Activated T-helper 17 cell treated with anti-CD3 and anti-CD28 coated beads, Interleukin-2, amount 50 U/mL, for 72 hours (primary cell): ENCODE measurements at places on chromosomes 4 and X.
A peak's percentile ranks its signal among the peaks of the same experiment; 100 is the strongest.

GRCh38 chr4:140136509-140136908 is 17.5 kb downstream of the MAML3 start:
- peaks cover 11% of the 10 kb centered on the region for H3K4me1 ChIP-seq
- no peak for ATAC-seq
- no peaks in the 10 kb centered on the region for H3K36me3 ChIP-seq
- peaks cover 8% of the 10 kb centered on the region for H3K27me3 ChIP-seq

DNA sequence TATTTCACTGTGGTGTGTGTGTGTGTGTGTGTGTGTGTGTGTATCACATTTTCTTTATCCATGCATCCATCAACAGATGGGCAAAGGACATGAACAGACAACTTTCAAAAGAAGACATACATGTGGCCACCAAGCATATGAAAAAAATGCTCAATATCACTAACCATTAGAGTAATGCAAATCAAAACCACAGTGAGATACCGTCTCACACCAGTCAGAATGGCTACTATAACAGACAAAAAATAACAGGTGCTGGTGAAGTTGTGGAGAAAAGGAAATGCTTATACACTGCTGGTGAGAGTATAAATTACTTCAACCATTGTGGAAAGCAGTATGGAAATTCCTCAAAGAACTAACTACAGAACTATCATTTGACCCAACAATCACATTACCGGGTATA is 83.4 kb downstream of the PALLD start:
- H3K27me3 ChIP-seq = peaks cover 9% of the 10 kb centered on the region
- no peaks in the 10 kb centered on the region for H3K36me3 ChIP-seq
- ATAC-seq = no peak
- H3K4me3 ChIP-seq = no peak overlapping the region
- H3K27ac ChIP-seq = no peak overlapping the region
- no peaks in the 10 kb centered on the region for H3K4me1 ChIP-seq

DNA sequence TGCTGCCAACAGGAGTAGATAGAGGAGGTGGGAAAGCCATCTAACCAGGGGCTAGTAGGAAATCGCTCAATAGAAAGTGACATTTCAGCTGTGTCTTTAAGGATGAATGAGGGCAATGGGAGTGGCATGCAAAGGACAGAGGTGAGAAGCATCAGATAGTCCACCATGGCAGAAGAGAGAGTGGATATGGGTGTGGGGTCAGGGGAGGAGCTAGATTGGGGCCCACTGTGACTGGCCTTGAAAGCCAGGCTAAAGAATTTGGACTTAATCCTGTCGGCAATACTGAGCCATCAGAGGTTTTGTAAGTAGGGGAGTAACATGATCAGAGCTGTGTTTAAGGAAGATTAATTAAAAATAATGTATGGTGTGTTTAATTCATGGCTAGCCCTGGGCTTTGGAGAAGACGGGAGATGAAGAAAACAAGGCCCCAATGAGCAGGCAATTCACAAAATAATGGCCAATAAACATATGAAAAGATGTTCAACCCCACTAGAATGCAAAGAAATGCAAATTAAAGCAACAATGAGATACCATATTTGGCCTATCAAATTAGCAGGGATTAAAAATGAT is 98.1 kb upstream of the PJA1 start:
- H3K27me3 ChIP-seq = peaks cover 9% of the 10 kb centered on the region
- H3K4me1 ChIP-seq = no peaks in the 10 kb centered on the region
- no peak overlapping the region for H3K4me3 ChIP-seq
- no peak for ATAC-seq
- H3K27ac ChIP-seq = no peak overlapping the region

DNA sequence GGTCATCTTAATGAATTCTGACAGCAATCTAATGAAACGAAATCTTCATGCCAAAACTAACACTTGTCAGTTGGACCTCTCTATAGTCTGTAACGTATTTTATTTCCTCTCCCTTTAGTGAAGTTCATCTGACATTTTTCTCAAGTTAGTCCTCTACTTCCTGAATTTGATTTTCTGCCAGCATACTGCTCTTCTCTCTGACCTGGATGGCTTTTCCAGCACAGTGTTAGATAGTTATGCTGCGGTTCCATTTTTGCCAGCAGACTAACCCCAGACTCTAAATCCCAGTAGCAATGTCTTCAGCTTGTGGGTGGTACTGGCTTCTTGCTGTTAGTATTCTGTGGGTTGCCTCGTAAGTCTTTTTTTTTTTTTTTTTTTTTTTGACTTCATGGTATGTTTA is 146.7 kb upstream of the VEGFC start:
- no peak overlapping the region for H3K4me3 ChIP-seq
- no peak for ATAC-seq
- peaks cover 6% of the 10 kb centered on the region for H3K27me3 ChIP-seq
- no peaks in the 10 kb centered on the region for H3K36me3 ChIP-seq
- no peaks in the 10 kb centered on the region for H3K4me1 ChIP-seq
- no peak overlapping the region for H3K27ac ChIP-seq

DNA sequence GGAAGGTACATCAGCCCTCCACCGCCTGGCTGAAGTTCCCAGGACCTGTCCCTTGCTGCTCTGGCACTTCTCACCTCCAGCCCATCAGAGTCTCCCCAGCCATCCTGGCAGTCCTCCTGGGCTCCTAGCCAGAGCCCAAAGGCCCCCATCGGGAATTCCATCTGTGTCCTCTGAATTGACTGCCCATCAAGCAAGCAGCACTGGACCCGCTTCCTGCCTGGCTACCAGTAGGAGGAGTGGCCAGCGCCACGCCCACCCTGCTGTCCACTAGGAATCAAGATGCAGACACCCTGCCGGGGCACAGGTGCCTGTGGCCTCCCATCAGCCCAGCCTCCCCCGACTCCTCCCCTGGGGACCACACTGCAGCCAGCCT is 47.2 kb downstream of the C4orf50 start:
- no peak overlapping the region for H3K27ac ChIP-seq
- H3K36me3 ChIP-seq = no peaks in the 10 kb centered on the region

DNA sequence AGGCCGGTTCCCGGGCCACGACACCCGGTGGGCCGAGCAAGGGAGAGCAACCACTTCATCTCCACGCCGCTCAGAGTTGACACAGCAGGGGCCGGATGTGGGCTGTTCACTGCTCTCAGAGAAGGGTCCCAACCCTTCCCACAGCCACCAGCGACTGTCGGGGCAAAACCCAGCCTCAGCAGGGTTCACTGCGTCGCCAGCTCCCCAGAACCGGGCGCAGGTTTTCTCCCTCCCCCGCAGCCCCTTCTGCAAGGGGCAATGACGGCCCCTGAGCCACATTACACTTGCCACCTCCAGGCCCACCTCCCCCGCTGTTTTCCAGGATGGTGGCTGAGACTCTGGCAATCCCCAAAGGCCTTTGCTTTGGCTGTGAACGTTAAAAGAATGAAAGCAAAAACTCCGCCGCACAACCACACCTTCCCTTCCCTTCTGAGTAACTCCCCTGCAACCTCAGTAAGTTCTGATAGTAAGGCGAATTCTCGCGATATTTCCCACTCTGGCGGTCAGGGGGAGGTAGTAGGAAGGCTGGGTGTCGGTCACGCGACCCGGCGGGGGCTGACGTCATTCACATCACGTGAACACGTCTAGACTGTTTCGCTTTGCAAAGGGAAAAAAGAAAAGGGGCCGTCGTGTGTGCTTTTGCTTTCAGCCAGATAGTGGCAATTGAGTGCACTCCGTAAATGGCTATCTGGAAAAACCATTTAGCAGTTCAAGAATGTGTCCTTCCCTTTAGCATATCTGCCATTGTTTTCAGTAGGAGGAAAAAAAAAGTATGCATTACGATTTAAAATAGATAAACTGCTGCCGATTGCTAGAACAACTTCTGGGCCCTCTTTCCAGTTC is 869 bp upstream of the CAMK2D start:
- H3K4me1 ChIP-seq = peaks cover 31% of the 10 kb centered on the region
- ATAC-seq = peak; percentile 70
- H3K27me3 ChIP-seq = no peaks in the 10 kb centered on the region
- H3K4me3 ChIP-seq = peak overlapping the region; percentile 96

DNA sequence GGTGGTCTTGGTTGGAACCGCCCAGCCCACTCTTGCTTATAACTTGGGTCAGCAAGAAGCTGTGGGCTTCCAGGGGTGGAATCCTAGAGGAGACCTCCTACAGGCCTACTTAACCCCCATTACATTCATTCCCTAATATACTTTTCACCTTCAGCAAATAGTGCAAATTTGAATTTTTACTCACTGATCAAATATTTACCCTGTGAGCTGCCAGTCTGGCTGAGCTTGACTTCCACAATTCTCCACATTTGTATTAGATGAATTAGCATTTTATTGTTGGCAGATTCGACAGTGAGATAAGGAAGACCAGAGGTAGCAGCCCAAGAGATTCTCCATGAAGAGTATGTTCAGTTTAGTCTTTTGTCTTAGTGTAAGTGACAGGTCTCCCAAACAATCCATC is 199.6 kb downstream of the BCOR start:
- H3K36me3 ChIP-seq = no peaks in the 10 kb centered on the region
- H3K4me3 ChIP-seq = no peak overlapping the region
- no peak overlapping the region for H3K27ac ChIP-seq
- no peak for ATAC-seq

DNA sequence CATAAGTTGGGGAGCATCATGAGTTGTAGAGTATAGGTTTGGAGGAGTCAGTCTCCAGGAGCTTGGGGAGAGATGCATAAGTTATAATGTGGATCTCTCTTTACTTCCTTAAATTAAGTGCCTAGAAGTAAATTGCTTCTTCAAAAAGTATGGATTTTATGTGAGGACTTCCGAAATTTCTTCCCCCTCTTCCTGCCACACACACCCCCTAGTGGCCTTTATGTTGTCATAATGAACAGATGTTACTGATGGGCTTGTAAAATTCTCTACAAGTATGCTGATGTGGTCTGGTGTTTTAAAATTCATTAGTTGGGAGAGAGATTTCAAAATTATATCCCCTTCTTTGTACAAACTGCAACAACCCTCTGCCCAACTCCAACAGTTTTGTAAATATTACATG is 2.3 kb upstream of the METTL14 start:
- H3K27ac ChIP-seq = no peak overlapping the region
- H3K36me3 ChIP-seq = peaks cover 22% of the 10 kb centered on the region
- H3K4me3 ChIP-seq = no peak overlapping the region

DNA sequence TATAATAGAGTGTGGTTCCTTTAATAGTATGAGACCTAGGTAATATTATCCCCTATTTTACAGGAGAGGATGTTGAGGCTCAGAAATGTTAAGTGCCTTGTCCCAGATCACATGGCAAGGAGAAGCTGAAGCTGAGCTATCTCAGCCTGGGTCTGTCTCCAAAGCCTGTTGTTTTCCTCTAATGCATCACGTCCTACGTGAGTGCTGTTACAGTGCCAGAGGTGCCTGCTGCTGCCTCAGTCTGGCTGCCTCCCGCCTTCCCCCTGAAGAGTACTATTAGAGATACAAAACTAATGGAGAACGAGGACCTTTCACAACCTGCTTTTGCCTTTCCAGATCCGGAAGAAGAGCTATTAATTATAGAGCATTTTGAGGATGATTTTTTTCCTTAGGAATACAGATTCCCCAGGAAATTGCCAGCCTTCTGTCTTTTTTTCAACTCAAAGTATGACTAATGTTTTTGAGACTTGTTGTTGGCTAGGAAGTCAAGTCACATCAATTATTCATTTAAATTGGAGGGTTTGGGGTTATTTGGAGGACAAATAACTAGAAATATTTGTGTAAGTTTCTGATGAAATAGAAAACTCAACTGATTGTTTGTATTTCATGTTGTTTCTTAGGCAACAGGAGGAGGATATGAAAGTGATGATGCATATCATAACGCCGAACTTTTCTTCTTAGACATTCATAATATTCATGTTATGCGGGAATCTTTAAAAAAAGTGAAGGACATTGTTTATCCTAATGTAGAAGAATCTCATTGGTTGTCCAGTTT is 43.9 kb upstream of the MTMR1 start:
- peaks cover 4% of the 10 kb centered on the region for H3K4me1 ChIP-seq
- ATAC-seq = peak; percentile 19
- H3K27me3 ChIP-seq = no peaks in the 10 kb centered on the region
- peak overlapping the region; percentile 74 for H3K27ac ChIP-seq
- no peak overlapping the region for H3K4me3 ChIP-seq

DNA sequence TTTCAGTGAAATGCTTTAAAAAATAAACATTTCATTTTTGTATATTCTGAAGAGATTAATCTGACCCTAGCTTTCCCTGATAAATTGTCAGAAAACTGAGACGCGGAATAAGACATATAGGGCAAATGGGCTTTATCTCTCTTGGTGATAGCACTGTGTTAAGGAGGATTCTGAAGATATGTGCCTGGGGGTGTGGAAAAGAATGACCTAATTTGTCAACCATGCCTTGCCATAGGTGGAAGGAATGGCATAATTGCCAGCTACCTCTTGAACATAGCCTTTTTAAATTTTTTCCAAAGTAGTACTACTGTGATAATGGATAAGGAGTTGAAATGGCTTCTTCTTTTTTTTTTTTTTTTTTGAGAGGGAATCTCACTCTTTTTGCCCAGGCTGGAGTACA is 11.7 kb downstream of the JADE1 start:
- peaks cover 38% of the 10 kb centered on the region for H3K36me3 ChIP-seq
- no peak overlapping the region for H3K27ac ChIP-seq
- H3K4me3 ChIP-seq = no peak overlapping the region
- ATAC-seq = no peak

GRCh38 chr4:81789741-81790399 is 318.2 kb upstream of the RASGEF1B start:
- no peaks in the 10 kb centered on the region for H3K27me3 ChIP-seq
- no peak overlapping the region for H3K4me3 ChIP-seq
- peaks cover 5% of the 10 kb centered on the region for H3K4me1 ChIP-seq
- no peak overlapping the region for H3K27ac ChIP-seq
- no peak for ATAC-seq

GRCh38 chr4:7252510-7253340 is 60.4 kb downstream of the SORCS2 start:
- H3K4me1 ChIP-seq = no peaks in the 10 kb centered on the region
- peaks cover 12% of the 10 kb centered on the region for H3K27me3 ChIP-seq
- no peak for ATAC-seq
- no peak overlapping the region for H3K4me3 ChIP-seq
- no peaks in the 10 kb centered on the region for H3K36me3 ChIP-seq

DNA sequence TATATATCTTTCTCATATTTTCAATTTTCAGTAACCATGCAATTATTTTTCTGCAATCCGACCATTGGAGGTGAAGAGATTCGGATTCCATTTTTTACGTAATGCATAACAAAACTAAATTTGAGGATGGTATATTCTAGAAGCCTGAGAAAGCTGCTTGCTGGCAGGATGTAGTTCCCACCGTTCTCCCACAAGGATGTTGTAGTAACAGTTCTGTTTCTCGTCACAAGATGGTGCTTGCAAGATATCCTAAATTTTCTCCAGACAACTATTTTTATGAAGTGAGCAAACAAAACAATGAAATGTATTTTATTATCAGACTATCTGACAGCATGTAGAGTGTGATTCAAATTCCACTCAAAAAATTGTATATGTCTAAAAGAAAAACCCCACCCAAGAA is 10.7 kb downstream of the PWWP3B start:
- no peak overlapping the region for H3K27ac ChIP-seq
- no peak for ATAC-seq
